ENCODE measurements at places on chromosomes 11 and 22.

GRCh38 chr22:23849009-23850006 is 8.4 kb upstream of the SLC2A11 start:
- peak; percentile 60 for DNase-seq

DNA sequence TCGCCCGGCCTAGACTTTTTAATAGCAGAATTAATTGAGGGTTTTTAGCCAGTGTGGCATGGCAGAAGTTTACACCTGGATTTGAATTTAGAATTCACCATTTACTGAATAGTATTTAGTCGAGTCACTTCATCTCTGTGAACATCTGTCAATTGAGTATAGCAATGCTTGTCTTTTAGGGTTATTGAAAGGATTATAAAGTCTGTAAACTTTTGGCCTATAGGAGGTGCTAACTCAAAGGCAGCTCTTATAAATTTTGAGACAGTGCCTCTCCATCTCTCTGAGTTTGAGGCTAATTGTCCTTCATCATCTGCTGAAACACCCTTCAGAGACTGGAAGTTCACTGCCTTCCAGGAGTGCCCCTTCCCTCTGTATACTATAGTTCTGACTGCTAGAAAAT is 205.0 kb downstream of the NELL1 start:
- no peak for DNase-seq

- no peak for DNase-seq
Measured at GRCh38 chr22:24392218-24392931, 35.0 kb upstream of the ADORA2A start.

DNA sequence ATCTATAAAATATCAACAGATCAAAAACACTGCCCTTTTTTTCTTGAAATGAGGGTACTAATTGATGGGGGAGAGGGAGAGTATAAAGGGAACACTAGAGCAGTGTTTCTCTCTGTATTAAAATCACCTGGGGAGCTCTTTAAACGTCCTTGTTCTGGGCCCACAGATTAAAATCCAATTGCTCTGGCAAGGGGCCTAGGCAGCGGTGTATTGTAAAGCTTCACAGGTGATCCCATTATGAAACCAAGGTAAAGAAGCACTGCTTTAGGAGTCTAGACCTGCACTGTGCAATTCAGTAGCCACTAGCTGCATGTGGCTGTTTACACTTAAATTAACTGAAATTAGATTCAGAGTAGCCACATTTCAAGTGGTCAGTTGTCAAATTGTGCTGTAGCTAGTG is 3.0 kb downstream of the AQP11 start:
- no peak for DNase-seq

DNA sequence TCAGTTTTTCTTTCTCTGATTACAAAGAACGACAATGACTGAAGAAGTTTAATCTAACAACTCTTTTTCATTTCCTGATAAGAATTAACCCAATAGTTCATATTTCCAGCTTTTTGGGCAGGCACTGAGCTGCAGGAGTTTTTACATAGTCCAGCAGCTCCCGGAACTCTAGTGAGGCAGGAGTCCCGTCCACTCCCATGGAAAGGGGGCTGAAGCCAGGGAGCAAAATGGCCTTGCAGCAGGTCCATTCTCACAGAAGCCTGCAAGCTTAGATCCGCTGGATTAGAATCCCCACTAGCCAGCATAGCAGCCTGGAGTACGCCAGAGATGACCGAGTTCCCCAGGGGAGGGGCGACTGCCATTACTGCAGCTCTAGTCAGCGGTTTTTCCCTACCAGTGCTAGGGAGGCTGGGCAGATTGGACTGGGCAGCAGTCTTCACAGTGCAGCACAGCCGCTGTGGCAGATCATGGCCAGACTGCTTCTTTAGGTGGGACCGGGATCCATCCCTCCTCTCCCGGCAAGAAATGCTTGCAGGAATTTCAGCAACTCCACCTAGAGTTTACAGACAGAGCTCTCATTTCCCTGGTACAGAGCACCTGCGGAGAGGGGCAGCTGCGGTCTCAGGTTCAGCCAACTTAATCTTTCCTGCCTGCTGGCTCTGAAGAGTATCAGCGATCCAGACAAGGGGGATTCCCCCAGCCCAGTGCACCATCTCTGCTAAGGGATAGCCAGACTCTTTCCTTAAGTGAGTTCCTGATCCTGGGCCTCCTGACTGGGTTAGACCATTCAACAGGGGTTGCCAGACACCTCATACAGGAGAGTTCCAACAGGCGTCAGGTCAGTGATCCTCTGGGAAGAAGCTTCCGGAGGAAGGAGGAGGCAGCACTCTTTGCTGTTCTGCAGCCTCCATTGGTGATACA is 742 bp upstream of the CASP4 start:
- no peak for DNase-seq

DNA sequence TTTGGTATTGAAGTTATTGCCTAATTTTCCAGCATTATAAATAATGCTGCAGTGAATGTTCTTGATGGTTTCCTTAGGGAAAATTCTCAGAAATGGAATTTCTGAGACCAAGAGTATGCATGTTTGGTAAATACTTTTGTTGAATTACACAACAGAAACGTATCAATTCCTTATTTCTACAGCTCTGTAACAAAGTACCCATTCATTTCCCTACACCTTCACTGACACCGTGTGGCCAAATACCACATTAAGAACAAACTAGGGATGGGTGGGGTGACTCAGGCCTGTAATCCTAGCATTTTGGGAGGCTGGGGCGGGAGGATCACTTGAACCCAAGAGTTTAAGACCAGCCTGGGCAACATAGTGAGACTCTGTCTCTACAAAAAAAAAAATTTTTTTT is 21.8 kb downstream of the MCAM start:
- DNase-seq = no peak

DNA sequence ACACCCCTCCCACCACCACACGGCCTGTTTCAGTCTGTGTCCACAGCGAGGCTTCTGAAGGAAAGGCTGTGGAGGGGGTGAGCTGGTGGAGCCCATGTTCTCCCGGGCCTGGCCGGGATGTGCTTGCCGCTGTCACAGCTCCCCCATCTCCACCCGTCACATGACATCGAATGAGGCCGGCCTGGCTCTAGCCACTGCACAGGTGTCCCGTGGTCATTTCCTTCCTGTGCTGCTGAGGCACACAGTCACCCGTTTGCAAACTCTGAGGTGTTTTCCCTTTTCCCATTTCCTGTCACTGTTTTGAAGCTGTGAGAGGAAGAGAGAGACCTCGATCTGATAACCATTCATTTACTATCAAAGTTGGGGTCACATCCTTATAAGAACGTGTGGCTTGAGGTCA is 55.7 kb upstream of the CLDN5 start:
- DNase-seq = no peak
